Breast epithelium (tissue), 4 donors: ENCODE measurements at places on chromosomes 16 and 17. TPM values are rescaled to one million over a fixed set of nuclear protein-coding genes. Genes with fewer than 3 reads are reported as not detected.
A peak's percentile ranks its signal among the peaks of the same experiment; 100 is the strongest.

- H3K27ac ChIP-seq: no peak overlapping the region
- H3K4me3 ChIP-seq: no peak overlapping the region
- no peaks in the 10 kb centered on the region for H3K27me3 ChIP-seq
- DNase-seq: no peak
These were observed 665.6 kb upstream of the SOX9 start for GRCh38 chr17:71455219-71455618.

MT3 gene
- not detected for total RNA-seq

DNA sequence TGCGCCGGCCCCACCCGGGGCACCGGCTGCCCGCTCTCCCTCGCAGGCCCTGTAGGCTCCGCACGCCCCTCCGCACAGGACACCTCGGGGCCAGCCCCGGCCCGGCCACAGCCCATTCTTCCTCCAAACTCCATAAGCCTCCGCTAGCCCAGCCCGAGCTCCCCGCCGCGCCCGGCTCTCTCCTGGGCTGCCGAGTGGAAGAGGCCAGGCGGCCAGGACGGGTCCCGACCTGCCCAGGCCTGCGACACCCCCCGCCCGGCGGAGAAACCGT lies 397 bp downstream of the NCOR1 start:
- H3K27me3 ChIP-seq: no peaks in the 10 kb centered on the region
- H3K27ac ChIP-seq: peak overlapping the region; percentile 98
- DNase-seq: no peak
- peaks cover 8% of the 10 kb centered on the region for H3K4me1 ChIP-seq

GRCh38 chr17:71522383-71522782 lies 598.4 kb upstream of the SOX9 start:
- no peaks in the 10 kb centered on the region for H3K4me1 ChIP-seq
- DNase-seq: no peak
- no peak overlapping the region for H3K4me3 ChIP-seq
- no peaks in the 10 kb centered on the region for H3K36me3 ChIP-seq

DNA sequence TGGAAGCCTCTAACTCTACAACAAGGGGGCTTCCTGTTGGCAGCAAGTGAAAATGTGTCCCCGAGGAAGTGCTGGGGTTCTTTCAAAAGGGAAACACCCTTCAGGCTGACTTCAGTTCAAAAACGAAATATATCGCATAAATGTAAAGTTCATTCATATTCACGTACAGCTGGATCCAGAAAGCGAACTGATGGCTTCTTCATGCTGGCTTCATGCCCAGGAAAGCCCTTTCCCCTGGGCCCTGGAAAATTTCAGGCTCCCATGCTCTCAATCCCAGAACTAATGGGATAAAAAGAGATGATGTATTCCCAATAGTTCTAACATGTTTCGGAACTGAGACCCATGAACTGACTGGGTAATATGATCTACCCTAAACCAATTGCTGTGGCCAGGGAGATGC lies 104.7 kb upstream of the CDH13 start:
- H3K27ac ChIP-seq: no peak overlapping the region
- H3K4me1 ChIP-seq: no peaks in the 10 kb centered on the region

DNA sequence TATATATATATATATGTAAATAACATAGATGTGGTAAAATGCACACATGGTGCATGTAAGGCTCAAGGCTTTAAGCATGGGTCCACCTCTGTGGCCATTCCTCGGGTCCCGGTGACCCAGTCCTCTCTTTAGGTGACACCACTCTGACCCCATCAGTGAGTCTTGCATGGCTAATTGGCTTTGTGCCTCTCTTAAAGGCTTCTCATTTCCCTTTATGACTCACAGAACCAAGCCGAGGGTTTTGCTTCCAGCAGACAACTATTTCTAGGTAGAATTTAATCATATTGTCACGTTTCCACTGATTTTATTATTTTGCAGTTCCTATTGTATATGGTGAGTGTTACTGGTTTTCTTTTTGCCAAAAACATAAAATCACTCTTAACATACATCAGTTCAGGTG lies 59.7 kb downstream of the PLCG2 start:
- no peak overlapping the region for H3K27ac ChIP-seq
- H3K36me3 ChIP-seq: no peaks in the 10 kb centered on the region
- no peaks in the 10 kb centered on the region for H3K4me1 ChIP-seq
- no peak for DNase-seq
- H3K4me3 ChIP-seq: no peak overlapping the region
- no peaks in the 10 kb centered on the region for H3K27me3 ChIP-seq

TP53TG3F gene
- not detected for total RNA-seq

- H3K27me3 ChIP-seq: no peaks in the 10 kb centered on the region
- H3K27ac ChIP-seq: no peak overlapping the region
- H3K4me3 ChIP-seq: no peak overlapping the region
- H3K4me1 ChIP-seq: no peaks in the 10 kb centered on the region
These were observed 16.7 kb upstream of the ALKBH5 start for GRCh38 chr17:18166894-18167293.

DNA sequence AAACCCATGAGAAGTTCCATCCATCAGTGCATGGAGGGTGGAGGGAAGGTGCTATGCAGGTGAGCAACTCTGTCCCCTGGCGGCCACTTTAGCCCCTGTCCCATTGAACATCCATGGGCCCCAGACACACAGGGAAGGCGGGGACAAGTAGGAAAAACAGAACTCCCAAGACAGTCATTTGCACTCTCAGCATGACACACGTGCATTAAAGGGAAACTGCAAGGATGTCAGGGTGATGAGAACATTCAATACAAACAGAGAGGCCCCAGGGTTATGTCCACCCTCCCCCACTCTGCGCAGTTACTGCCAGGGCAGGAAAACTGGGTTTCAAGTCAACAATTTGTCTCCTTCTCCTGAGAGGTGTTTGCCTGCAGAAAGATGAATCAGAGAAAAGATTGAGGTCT lies 44.0 kb upstream of the AKTIP start:
- H3K4me1 ChIP-seq: no peaks in the 10 kb centered on the region
- H3K4me3 ChIP-seq: no peak overlapping the region
- no peaks in the 10 kb centered on the region for H3K36me3 ChIP-seq
- DNase-seq: peak; percentile 62
- H3K27ac ChIP-seq: no peak overlapping the region

DNA sequence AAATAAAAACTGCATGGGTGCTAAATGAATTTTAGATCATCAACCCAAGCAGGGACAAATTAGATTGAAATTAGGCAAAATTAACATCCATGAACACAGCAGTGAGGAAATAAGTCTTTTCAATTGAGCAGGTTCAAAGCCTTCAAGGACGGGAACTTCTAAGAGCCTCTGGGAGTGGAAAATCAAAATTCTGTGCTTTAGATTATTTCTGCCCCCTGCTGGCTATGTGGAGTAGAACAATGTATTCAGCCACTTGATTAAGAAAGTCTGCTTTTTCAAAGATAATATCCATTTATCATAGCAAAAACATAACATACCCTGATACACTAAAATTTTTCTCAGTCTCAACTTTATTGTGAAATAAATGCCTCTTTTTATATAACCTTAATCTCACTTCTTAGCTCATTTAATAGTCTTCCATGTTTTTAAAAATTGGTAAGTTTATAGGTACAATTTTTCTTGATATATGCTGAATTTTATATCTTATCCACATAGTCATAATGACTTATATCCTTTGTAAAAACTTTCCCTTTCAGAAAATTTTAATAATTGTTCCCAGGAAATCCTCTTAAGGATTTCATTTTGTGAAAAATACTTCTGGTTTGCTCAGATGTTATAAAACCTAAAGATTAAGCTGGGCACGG lies 28.1 kb upstream of the NOL11 start:
- no peak overlapping the region for H3K4me3 ChIP-seq
- no peaks in the 10 kb centered on the region for H3K27me3 ChIP-seq
- DNase-seq: no peak
- no peaks in the 10 kb centered on the region for H3K4me1 ChIP-seq
- H3K27ac ChIP-seq: no peak overlapping the region

FAM20A gene
- 6.2 TPM for total RNA-seq

- no peaks in the 10 kb centered on the region for H3K4me1 ChIP-seq
- no peak for DNase-seq
- no peaks in the 10 kb centered on the region for H3K27me3 ChIP-seq
These were observed 210.8 kb downstream of the GSG1L start for GRCh38 chr16:27852681-27853080.

DNA sequence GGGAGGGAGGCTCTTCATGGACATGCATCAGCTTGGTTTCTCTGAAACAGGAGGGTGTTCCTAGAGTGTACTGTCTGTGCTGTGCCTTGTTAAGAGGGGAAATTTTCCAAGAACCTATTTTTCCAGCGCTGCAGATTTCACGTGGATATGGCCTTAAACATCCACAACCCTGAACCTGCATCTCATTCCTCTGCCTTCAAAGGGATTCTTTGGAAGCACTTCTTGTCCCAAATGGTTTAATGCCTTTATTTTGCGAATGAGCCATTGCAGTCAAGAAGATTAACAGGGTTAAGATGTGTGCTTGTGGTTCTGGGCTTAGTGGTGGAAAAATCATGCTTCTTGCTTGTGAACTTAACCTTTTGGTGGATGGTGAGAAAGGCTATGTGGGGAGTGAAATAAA lies 161.2 kb downstream of the XYLT1 start:
- H3K27me3 ChIP-seq: no peaks in the 10 kb centered on the region
- no peak overlapping the region for H3K27ac ChIP-seq
- H3K4me1 ChIP-seq: peaks cover 10% of the 10 kb centered on the region
- H3K4me3 ChIP-seq: no peak overlapping the region

GRCh38 chr17:74087002-74087585 lies 116.4 kb upstream of the RPL38 start:
- DNase-seq: no peak
- no peaks in the 10 kb centered on the region for H3K36me3 ChIP-seq
- no peaks in the 10 kb centered on the region for H3K4me1 ChIP-seq
- no peak overlapping the region for H3K27ac ChIP-seq

DHRS7C gene
- total RNA-seq: not detected

GRCh38 chr17:46949291-46950174 lies 26.6 kb downstream of the GOSR2 start:
- no peak overlapping the region for H3K27ac ChIP-seq
- H3K27me3 ChIP-seq: peaks cover 5% of the 10 kb centered on the region

DNA sequence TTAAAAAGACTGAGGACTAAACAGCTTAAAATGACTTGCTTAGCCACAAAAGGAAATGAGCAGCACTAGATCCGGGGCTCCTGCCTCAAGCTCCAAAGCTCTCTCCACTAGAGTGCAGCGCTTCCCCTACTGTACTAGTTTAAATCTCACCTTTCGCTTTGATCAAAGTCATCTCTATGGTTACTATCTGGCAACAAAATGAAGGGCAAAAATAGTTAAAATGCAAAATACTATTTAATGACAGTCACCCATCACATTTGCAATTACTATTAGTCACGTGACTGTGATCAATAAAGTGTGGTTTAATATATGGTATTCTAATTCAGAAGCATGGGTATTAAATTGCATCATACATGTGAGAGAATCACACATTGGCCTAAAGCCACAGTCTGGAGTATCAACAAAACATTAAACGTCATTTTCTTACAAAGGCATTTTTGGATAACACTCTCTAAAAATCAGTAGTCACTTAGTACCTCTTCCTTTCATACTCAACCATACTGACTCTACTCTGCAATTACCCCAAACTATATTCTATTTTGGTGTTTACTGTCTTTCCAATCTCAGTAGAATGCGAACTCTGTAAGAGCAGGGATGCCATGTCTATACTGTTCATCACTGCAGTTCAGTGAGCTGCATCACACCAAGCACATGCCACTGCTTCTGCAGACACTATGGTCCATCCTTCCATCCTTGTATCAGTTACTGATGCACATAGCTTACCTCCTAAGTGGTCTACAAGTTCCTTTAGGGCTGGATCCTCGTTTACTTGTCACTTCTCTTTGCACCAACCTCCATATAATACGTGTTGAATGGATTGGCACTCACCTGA lies 6.2 kb downstream of the PSMD12 start:
- H3K4me1 ChIP-seq: no peaks in the 10 kb centered on the region
- H3K27ac ChIP-seq: no peak overlapping the region
- H3K27me3 ChIP-seq: no peaks in the 10 kb centered on the region
- DNase-seq: no peak
- no peak overlapping the region for H3K4me3 ChIP-seq

DNA sequence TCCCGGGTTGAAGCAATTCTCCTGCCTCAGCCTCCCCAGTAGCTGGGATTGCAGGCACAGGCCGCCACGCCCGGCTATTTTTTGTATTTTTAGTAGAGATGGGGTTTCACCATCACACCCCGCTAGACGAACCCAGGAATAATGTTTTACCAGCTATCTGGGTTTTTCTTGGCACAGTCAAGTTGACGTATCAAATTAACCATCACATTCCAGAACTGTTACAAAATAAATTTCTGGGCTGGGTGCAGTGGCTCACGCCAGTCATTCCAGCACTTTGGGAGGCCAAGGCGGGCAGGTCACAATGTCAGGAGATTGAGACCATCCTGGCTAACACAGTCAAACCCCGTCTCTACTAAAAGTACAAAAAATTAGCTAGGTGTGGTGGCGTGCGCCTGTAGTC lies 501.2 kb downstream of the SHISA9 start:
- H3K36me3 ChIP-seq: no peaks in the 10 kb centered on the region
- H3K27ac ChIP-seq: no peak overlapping the region
- no peaks in the 10 kb centered on the region for H3K4me1 ChIP-seq
- DNase-seq: no peak
- H3K4me3 ChIP-seq: no peak overlapping the region

DNA sequence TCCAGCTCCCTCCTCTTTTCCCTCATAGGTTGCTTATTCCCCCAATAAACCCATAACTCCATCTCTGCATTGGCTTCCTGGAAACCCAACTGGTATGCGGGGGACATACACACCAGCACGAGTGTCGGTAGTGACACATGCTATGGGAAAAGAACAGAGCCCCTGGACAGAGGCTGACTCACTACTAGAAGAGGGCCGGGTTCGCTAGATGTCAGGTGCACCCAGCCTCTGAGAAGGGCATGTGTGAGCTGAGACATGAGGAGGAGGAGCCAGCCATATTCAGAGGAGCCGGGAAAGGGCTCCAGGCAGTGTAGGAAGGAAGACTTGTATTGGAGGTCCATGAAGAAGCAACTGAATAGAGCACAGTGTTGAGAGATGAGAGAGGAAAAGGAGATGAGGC lies 241.1 kb downstream of the SOX9 start:
- no peaks in the 10 kb centered on the region for H3K27me3 ChIP-seq
- H3K36me3 ChIP-seq: no peaks in the 10 kb centered on the region
- no peak overlapping the region for H3K4me3 ChIP-seq
- no peaks in the 10 kb centered on the region for H3K4me1 ChIP-seq
- H3K27ac ChIP-seq: no peak overlapping the region

- H3K4me3 ChIP-seq: no peak overlapping the region
- H3K4me1 ChIP-seq: no peaks in the 10 kb centered on the region
- DNase-seq: no peak
- peaks cover 8% of the 10 kb centered on the region for H3K27me3 ChIP-seq
These were observed 3.0 kb upstream of the PPY start for GRCh38 chr17:43945074-43945829.

CHAD gene
- not detected for total RNA-seq

SOX8 gene
- total RNA-seq: 1.3 TPM

KCNJ2 gene
- 6.6 TPM for total RNA-seq

CASKIN2 gene
- total RNA-seq: 23.3 TPM

GRCh38 chr16:15772579-15773293 lies 84.1 kb downstream of the MYH11 start:
- H3K36me3 ChIP-seq: no peaks in the 10 kb centered on the region
- no peak overlapping the region for H3K27ac ChIP-seq
- DNase-seq: no peak
- H3K4me3 ChIP-seq: no peak overlapping the region
- H3K4me1 ChIP-seq: no peaks in the 10 kb centered on the region
- H3K27me3 ChIP-seq: no peaks in the 10 kb centered on the region

TEX19 gene
- not detected for total RNA-seq
